CD4-positive, alpha-beta T cell treated with Interleukin-1 beta for 1 hour (primary cell): ENCODE measurements at places on chromosomes 6 and 20.

- DNase-seq = peak; percentile 3
These were observed 109.0 kb downstream of the RALGAPA2 start for GRCh38 chr20:20603339-20603990.

- DNase-seq = no peak
These were observed 24.0 kb upstream of the ZMYND8 start for GRCh38 chr20:47380481-47380880.

DNA sequence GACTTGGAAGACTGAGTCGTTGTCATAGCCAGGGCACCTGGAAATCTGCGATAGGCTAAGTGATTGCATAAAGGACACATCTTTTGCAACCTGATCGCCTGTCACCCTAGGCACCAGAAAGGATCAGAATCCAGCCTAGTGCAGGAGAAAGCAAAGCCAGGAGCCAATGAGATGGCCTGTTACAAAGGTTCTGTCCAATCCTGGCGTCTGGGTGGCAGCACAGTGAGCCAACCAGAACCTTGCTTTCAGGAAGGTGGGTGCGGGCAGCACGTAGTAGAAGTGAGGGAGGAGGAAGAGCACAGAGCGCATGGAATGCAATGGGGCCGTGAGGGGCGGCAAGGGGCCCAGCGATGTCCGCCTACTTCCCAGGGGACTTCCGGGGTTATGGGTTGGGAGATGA lies 120.4 kb upstream of the GGTLC1 start:
- peak; percentile 72 for DNase-seq

DNA sequence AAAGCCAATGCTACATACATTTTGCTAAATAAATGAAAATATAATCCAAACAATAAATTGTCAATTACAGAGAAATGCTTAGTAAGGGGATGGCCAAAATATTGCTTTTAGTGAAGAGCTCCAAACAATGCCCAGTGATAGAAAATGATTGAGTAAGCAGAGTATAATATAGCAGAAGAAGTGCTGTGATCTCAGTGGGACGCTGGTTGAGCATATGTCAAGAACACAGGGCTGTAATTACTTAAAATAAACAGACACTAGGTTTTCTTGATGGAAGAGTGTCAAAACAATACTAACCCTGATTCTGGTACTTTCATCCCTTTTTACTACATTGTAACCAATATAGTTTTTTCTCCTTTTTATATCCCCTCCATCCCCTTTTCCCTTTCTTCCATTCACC lies 150.3 kb downstream of the GRIK2 start:
- DNase-seq = no peak

GRCh38 chr6:161985876-161986423 lies 712.1 kb upstream of the AGPAT4 start:
- no peak for DNase-seq

GRCh38 chr20:38779247-38780097 lies 26.0 kb upstream of the PPP1R16B start:
- DNase-seq = no peak

GRCh38 chr20:44198872-44199271 lies 11.7 kb downstream of the OSER1 start:
- no peak for DNase-seq

DNA sequence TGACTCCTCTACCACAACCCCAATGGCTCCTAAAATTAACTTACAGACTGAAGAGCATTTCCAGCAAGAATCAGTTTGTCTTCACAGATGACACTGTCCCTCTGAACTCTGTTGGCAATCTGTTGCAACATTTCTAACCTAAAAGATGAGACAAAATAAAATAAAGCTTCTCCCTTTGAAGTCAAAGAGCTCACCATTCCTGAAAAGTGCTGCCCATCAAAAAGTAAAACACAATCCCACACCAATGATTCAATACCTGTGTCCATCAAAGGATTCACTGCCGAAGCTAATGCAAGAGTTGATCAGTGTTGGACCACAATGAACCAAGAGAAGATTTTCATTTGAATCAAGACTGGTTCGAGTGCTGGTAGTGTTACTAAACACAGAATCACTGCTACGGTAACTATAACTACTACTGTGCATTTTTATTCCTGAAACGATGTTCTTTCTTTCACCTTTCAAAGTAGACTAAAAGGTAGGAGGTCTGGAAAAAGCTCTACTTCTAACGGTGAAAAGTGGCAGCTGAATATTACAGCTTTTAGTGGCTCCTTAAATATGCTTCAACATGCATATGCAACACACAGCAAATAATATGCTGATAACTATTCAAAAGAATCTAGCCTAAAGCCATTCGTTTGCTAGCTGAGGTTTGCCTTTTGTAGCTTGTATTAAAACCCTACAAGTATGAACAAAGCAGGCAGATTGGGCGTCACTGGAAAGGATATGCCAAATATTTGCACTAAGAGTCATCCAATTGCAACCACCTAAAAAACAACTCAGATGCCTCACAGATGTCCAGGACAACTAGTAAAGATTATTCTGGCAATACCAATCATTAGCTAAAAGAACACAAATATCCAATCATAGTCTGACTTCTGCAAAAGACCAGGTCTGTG lies at the start of gene DST:
Gene DST (minus strand): TSS at position 524 of the 896 bp plus-strand sequence.
- DNase-seq = no peak

GRCh38 chr6:33700391-33701050 lies 11.0 kb downstream of the UQCC2 start:
- peak; percentile 75 for DNase-seq

- no peak for DNase-seq
These were observed 122.1 kb downstream of the PKHD1 start for GRCh38 chr6:51965222-51965801.
